Activated naive CD8-positive, alpha-beta T cell treated with anti-CD3 and anti-CD28 coated beads, Interleukin-2, amount 10 ng/mL, durations not matched to agents 7 days and 5 days (primary cell): ENCODE measurements at places on chromosomes 12 and 14. TPM values are rescaled to one million over a fixed set of nuclear protein-coding genes. Genes with fewer than 3 reads are reported as not detected.

DNA sequence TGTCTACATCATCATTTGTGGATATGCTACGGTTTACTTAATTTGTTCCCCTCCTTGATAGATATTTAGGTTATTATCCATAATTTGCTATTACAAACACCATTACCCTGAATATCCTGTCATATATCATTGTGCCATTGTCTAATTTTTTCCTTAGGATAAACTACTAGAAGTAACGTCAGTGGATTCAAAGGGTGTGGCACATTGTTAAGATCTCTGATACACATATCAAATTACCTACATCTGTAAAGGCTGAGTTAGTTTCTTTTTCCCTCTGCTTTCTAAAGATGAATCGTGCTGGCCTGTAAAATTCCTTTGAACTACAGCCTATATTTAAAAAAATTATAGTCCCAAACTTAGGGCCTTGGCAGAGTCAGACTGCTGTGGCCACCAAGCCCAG, 53.9 kb upstream of the STRN3 start:
- peaks cover 7% of the 10 kb centered on the region for H3K36me3 ChIP-seq
- no peak overlapping the region for H3K4me3 ChIP-seq

Gene CPNE6
- not detected for total RNA-seq

DNA sequence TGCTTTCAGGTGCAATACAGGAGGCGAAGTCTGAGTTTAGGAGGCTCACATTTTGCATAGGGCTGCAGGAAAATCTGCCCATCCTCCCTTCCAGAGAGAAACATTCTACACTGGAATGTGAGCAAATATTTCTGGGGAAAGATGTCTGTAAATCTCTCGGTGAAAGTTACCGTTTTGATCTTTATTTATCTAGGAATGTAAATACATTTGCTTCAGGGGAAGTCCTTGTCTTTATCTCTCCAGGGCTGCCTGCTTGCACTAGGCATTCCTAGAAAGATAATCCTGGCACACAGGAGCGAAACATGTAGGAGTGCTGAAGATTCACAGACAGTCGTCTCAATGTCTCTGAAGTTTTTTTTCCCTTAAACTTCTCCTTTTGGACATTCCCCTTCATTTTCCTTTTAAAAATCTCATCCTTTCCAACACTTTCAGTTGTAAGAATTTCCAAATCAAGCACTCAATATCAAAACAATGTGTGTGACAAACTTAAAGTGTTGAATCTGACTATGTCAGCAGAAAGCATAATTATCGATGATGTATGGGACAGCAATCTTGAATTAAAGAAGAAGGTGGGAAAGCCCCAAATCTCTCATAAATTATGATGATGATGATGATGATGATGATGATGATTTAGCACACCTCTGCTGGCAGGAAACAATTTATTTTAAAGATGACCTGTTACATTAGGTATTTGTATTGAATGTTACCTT, 113.4 kb upstream of the RESF1 start:
- no peak overlapping the region for H3K27ac ChIP-seq
- no peaks in the 10 kb centered on the region for H3K27me3 ChIP-seq
- no peak for DNase-seq
- H3K36me3 ChIP-seq: peaks cover 12% of the 10 kb centered on the region
- no peaks in the 10 kb centered on the region for H3K4me1 ChIP-seq
- no peak overlapping the region for H3K4me3 ChIP-seq

Gene EML5
- total RNA-seq: 2.9 TPM

GRCh38 chr12:121084229-121084628, 45.2 kb upstream of the OASL start:
- H3K4me1 ChIP-seq: peaks cover 15% of the 10 kb centered on the region
- H3K36me3 ChIP-seq: no peaks in the 10 kb centered on the region
- DNase-seq: no peak
- H3K27me3 ChIP-seq: peaks cover 14% of the 10 kb centered on the region
- H3K27ac ChIP-seq: no peak overlapping the region
- no peak overlapping the region for H3K4me3 ChIP-seq

DNA sequence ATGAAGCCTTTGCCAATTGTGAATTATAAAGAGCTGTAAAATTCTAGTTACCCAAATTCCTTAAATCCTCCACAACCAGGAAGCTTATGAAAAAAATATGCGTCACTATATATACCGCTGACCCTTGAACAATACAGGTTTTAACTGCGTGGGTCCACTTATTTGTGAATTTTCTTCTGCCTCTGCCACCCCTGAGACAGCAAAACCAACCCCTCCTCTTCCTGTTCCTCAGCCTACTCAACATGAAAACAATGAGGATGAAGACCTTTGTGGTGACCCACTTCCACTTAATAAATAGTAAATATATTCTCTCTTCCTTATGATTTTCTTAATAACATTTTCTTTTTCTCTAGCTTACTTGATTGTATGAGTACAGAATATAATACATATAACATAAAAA, 42.2 kb downstream of the CMKLR1 start:
- H3K36me3 ChIP-seq: no peaks in the 10 kb centered on the region
- DNase-seq: no peak
- peaks cover 9% of the 10 kb centered on the region for H3K27me3 ChIP-seq
- H3K4me3 ChIP-seq: no peak overlapping the region
- no peak overlapping the region for H3K27ac ChIP-seq

- H3K4me1 ChIP-seq: no peaks in the 10 kb centered on the region
- H3K27ac ChIP-seq: no peak overlapping the region
- H3K27me3 ChIP-seq: no peaks in the 10 kb centered on the region
- no peak for DNase-seq
These were observed 120.4 kb upstream of the LRIG3 start for GRCh38 chr12:59040656-59041055.

GRCh38 chr12:130031571-130032189, 127.9 kb upstream of the TMEM132D start:
- no peaks in the 10 kb centered on the region for H3K4me1 ChIP-seq
- H3K27ac ChIP-seq: no peak overlapping the region

GRCh38 chr12:48454667-48455066, 17.7 kb upstream of the ANP32D start:
- H3K4me1 ChIP-seq: no peaks in the 10 kb centered on the region
- no peak overlapping the region for H3K4me3 ChIP-seq
- peaks cover 4% of the 10 kb centered on the region for H3K27me3 ChIP-seq
- no peaks in the 10 kb centered on the region for H3K36me3 ChIP-seq
- no peak for DNase-seq
- H3K27ac ChIP-seq: no peak overlapping the region

DNA sequence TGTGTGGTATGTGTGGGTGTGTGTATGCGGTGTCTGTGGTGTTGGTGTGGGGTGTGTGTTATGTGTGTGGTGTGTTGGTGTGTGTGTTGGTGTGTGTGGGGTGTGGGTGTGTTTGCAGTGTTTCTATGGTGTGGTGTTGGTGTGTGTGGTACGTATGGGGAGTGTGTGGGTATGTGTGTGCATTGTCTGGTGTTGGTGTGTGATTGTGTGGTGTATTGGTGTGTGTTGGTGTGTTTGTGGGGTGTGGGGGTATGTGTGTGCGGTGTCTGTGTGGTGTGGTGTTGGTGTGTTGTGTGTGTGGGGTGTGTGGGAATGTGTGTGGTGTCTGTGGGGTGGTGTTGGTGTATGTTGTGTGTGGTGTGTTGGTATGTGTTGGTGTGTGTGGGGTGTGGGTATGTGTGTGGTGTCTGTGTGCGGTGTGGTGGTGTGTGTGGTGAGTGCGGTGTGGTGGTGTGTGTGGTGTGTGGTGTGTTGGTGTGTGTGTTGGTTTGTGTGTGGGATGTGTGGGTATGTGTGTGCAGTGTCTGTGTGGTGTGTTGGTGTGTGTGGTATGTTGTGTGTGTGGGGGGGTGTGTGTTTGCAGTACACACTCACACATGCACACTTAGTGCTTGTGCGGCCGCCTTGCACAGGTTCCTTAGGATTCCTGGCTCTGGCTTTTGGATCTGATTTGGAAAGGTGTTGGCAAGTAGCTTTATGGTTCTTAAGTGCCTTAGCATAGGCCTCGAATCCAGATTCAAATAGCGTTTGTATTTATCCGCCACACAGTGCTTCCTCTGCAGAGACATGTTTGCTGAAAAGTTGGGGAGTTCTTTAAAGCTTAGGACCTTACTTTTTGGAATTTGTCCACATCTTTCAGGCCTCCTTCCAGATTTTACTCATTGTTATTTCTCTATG, 16.4 kb downstream of the MLXIP start:
- H3K27ac ChIP-seq: no peak overlapping the region
- no peaks in the 10 kb centered on the region for H3K27me3 ChIP-seq
- H3K4me3 ChIP-seq: no peak overlapping the region
- peaks cover 40% of the 10 kb centered on the region for H3K4me1 ChIP-seq
- H3K36me3 ChIP-seq: peaks cover 14% of the 10 kb centered on the region

Gene RDH12
- total RNA-seq: not detected

GRCh38 chr12:70560671-70561070, 76.6 kb downstream of the PTPRB start:
- no peak overlapping the region for H3K27ac ChIP-seq
- no peaks in the 10 kb centered on the region for H3K36me3 ChIP-seq
- H3K4me3 ChIP-seq: no peak overlapping the region
- peaks cover 5% of the 10 kb centered on the region for H3K27me3 ChIP-seq
- H3K4me1 ChIP-seq: no peaks in the 10 kb centered on the region

- no peak for DNase-seq
- H3K27me3 ChIP-seq: no peaks in the 10 kb centered on the region
- H3K4me3 ChIP-seq: no peak overlapping the region
- H3K4me1 ChIP-seq: no peaks in the 10 kb centered on the region
- no peak overlapping the region for H3K27ac ChIP-seq
These were observed 366.2 kb downstream of the PAWR start for GRCh38 chr12:79324571-79324970.

GRCh38 chr12:25311506-25311905, 60.8 kb upstream of the KRAS start:
- peaks cover 3% of the 10 kb centered on the region for H3K27me3 ChIP-seq
- peaks cover 4% of the 10 kb centered on the region for H3K36me3 ChIP-seq
- H3K4me1 ChIP-seq: no peaks in the 10 kb centered on the region
- no peak for DNase-seq
- H3K27ac ChIP-seq: no peak overlapping the region

DNA sequence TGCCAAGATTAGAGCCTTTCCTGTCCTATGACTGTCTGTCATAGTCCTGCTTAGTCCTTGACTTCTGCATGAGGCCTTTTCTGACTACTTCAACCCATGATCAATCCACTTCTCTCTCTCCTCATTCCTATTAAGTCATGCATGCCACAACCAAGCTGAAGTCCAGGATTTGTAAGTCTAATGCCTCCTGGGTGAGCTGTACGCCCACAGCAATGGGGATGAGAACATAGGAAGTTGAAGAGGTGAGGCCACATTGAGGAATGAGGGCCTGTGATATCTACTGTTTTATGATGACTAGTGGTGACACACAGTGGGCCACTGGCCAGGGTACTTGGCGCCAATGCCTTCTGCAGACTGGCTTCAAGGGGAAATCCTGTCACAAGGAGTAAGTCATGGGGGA, 994.1 kb upstream of the TMEM132C start:
- H3K4me1 ChIP-seq: peaks cover 3% of the 10 kb centered on the region
- no peaks in the 10 kb centered on the region for H3K36me3 ChIP-seq
- no peak for DNase-seq
- H3K27ac ChIP-seq: no peak overlapping the region
- no peaks in the 10 kb centered on the region for H3K27me3 ChIP-seq
- no peak overlapping the region for H3K4me3 ChIP-seq

Gene BDKRB2
- total RNA-seq: not detected

- no peaks in the 10 kb centered on the region for H3K36me3 ChIP-seq
- no peaks in the 10 kb centered on the region for H3K4me1 ChIP-seq
- no peak overlapping the region for H3K4me3 ChIP-seq
- no peak overlapping the region for H3K27ac ChIP-seq
These were observed 821.8 kb downstream of the GALC start for GRCh38 chr14:87171141-87171540.

- no peak for DNase-seq
- H3K4me1 ChIP-seq: no peaks in the 10 kb centered on the region
- no peak overlapping the region for H3K4me3 ChIP-seq
- H3K27me3 ChIP-seq: no peaks in the 10 kb centered on the region
These were observed 439.6 kb upstream of the LRFN5 start for GRCh38 chr14:41167040-41167439.

DNA sequence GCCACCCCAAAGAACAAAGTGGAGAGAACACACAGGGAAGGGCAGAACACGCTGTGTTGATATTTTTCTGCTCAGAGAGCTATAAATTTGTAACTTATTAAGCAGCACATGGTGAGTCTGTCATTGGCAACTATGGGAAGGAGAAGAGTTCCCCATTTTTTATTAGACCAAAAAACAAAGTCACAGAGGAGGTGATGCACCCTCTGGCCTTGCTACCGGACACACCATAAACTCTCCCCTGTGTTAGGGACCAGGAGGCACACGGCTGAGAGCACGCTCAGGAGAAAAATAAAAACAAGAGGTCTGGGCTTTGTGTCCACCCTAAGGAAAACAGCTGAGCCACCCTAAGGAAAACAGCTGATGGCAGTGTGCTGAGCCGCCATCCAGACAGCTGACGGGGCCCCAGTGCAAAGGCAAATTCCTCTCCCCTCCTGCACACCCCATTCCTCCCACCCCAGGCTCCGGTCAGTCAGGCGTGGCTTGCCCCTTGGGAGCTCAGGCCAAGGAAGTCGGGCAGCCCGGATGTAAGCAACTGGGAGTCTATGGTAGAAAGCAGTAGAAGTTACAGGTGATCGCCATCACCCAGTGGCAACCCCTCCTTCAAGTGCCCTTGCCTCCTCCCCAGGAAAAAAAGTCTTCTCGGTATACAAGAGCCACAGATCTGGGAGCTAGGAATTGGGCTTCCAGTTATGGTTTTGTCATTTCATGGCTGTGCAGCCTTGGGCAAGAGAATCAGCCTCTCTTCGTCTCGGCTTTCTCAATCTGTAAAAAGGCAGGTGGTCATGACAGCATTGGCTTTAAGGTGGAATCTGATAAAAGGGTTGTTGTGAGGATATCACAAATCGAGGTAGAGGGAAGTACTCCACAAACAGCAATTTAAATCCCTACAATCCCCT, 2.4 kb downstream of the PXN start:
- no peaks in the 10 kb centered on the region for H3K27me3 ChIP-seq
- DNase-seq: no peak
- peaks cover 52% of the 10 kb centered on the region for H3K4me1 ChIP-seq
- H3K27ac ChIP-seq: peak overlapping the region; percentile 62

- H3K27me3 ChIP-seq: no peaks in the 10 kb centered on the region
- no peaks in the 10 kb centered on the region for H3K4me1 ChIP-seq
- H3K36me3 ChIP-seq: no peaks in the 10 kb centered on the region
- no peak overlapping the region for H3K27ac ChIP-seq
These were observed 60.5 kb upstream of the KIF21A start for GRCh38 chr12:39503439-39503838.

GRCh38 chr12:11075642-11076041, 13.5 kb upstream of the TAS2R46 start:
- DNase-seq: no peak
- H3K4me1 ChIP-seq: no peaks in the 10 kb centered on the region
- H3K27ac ChIP-seq: no peak overlapping the region
- no peak overlapping the region for H3K4me3 ChIP-seq

Gene LRTM2
- total RNA-seq: not detected

GRCh38 chr14:61140872-61141271, 140.3 kb downstream of the TMEM30B start:
- H3K4me1 ChIP-seq: no peaks in the 10 kb centered on the region
- H3K27me3 ChIP-seq: peaks cover 14% of the 10 kb centered on the region
- H3K36me3 ChIP-seq: peaks cover 1% of the 10 kb centered on the region
- H3K27ac ChIP-seq: no peak overlapping the region
- H3K4me3 ChIP-seq: no peak overlapping the region
- no peak for DNase-seq

GRCh38 chr14:56524971-56525677, 54.5 kb upstream of the TMEM260 start:
- no peaks in the 10 kb centered on the region for H3K4me1 ChIP-seq
- no peak for DNase-seq
- H3K36me3 ChIP-seq: no peaks in the 10 kb centered on the region
